ENCODE measurements at places on chromosomes 4 and X. TPM values are rescaled to one million over a fixed set of nuclear protein-coding genes. Genes with fewer than 3 reads are reported as not detected.

Gene TEX11
- not detected for total RNA-seq

DNA sequence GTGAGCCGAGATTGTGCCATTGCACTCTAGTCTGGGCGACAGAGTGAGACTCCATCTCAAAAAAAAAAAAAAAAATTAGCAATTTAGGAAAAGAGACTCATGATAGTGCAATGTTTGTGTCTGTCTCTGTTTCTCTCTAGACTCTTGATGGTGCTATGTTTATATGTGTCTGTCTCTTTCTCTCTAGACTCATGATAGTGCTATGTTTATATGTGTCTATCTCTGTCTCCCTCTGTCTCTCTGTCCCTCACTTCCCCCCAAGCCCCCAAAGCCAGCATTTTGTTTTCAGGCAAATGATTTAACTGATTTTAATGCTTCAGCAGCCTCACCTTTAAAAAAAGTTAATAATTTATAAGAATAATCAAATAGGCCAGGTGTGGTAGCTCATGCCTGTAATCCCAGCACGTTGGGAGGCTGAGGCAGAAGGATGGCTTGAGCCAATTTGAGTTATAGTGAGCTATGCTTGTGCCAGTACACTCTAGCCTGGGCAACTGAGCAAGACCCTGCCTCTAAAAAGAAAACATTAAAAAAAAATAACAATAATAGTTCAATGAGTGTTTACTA, 6.9 kb downstream of the MOB1B start:
- DNase-seq: no peak

Gene FAM47A
- not detected for total RNA-seq

Gene UBE2D3
- 316 TPM for total RNA-seq

- DNase-seq: no peak
These were observed 80.5 kb downstream of the MID1IP1 start for GRCh38 chrX:38881727-38882126.

DNA sequence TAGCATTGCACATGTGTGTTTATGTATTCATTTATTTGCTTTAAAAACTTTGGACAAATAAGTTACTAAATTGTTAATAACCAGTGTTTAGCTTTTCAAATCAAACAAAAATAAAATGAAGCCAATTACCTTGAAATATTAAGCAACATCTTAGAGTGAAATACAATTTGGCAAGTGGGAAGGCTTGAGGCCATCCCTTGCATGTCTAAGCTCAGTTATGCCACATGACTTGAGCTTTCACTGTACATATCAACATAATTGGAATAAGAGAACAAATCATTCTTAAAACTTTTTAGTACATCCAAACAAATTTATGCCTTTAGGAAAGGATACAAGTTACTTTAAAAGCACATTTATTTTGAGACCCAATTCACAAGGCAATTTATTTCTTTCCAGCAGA, 640.6 kb downstream of the SPRY1 start:
- DNase-seq: no peak

Gene SMIM10
- 4.5 TPM for total RNA-seq

- DNase-seq: no peak
These were observed 184.7 kb upstream of the ETNPPL start for GRCh38 chr4:108947526-108947925.

Gene EDA2R
- 1.2 TPM for total RNA-seq

- DNase-seq: peak; percentile 69
These were observed 23.0 kb downstream of the HMX1 start for GRCh38 chr4:8848507-8849265.

Gene LIMCH1
- 113 TPM for total RNA-seq

DNA sequence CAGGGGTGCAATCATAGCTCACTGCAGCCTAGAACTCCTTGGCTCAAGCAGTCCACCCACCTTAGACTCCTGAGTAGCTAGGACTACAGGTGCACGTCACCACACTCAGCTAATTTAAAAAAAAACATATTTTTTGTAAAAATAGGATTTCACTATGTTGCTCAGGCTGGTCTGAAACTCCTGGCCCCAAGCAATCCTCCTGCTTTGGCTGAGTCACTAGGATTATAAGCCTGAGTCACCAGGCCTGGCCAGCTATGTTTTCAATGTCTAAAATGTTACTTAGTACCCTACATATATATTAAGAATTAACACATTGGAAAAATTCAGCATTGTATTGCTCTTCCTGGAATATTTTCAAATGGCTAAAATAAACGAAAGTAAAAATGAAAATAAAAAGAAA, 37.5 kb downstream of the PNPLA4 start:
- DNase-seq: no peak

Gene SRPX2
- total RNA-seq: 224 TPM

Gene PLAC8
- 9.5 TPM for total RNA-seq

GRCh38 chrX:39556056-39556455, 541.7 kb downstream of the BCOR start:
- no peak for DNase-seq

Gene PPEF2
- not detected for total RNA-seq

DNA sequence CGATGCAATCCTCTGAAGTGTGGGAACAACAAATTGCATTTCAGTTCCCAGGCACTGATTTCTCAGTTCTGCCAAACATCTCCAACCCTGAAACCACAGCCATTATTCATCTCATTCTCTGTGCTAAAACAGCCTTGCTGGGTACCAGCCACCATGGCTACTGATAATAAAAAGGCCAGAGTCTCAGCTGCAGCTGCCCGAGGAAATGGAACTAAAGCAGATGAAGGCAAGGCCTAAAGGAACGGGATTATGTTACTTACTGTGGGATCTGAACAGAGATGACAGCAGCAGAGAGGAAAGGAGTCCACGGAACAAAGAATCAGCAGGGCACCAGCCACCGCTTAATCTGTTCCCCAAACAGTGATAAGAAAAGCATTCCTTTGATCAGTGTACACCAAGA, 155.7 kb downstream of the PAPSS1 start:
- no peak for DNase-seq

Gene C4orf33
- total RNA-seq: 5.5 TPM

GRCh38 chr4:78922207-78922606, 17.0 kb downstream of the PAQR3 start:
- DNase-seq: no peak

- DNase-seq: no peak
These were observed 109.0 kb downstream of the ENOX2 start for GRCh38 chrX:130793975-130794374.

DNA sequence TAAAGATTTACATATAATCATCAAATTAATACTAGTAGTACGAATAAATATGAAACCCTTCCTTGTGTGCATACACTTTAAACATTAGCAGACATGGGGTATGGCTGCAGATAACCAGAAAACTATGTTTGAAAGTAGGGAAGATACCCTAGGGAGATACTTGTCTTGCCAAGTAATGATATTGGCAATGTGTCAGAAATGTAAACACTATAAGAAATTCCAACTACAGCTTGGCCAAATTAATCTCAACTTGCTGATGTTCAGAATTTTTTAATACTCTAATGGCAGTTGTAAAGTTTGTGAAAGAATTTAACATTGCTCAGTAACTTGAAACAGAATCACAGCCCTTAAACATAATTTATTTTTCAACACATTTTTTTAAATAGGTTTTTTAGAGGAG, 27.4 kb upstream of the HPGD start:
- DNase-seq: no peak

- no peak for DNase-seq
These were observed 49.2 kb downstream of the SEL1L3 start for GRCh38 chr4:25813448-25814106.

Gene RHOH
- 3.9 TPM for total RNA-seq

Gene TEC
- 5.4 TPM for total RNA-seq

DNA sequence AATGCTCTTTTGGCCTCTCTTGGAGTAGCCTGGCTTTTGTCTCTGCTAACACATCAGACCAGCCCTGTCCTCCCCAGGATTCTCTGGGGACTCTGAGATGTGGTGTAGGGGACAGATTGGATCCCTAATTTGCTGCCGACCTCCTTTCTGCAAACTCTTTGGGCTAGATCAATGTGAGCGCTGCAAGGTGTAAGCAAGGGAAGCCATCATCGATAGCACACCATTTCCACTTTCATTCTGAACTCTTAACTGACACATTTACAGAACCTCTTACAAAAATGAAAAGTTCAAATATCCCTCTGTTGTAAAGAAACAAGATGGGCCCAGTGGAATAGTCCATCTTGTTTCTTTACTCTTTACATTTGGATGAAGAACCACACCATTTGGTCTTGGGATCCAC, 46.6 kb downstream of the PGRMC2 start:
- DNase-seq: no peak

DNA sequence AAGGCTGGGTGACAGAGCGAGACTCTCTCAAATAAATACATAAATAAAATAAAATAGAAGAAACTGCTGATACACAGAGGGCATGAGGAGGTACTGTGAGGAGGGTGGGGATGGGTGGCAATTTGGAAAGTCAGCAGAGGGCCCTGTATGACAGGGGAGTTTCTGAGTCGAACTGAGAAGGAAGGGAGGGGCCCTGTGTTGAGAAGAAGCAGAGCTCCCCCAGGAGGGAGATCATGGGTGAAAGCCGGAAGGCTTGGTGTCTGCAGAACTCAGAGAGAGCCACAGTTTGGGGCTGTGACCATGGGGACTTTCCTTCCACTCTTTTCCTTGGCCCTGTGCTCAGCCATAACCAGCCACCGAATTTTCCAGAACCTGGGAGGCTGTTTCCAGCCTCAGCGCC, 24.8 kb upstream of the AFAP1 start:
- DNase-seq: no peak

GRCh38 chr4:64539234-64539849, 130.1 kb upstream of the TECRL start:
- DNase-seq: no peak

Gene TCP11X2
- total RNA-seq: not detected

Gene CUL4B
- 35.9 TPM for total RNA-seq

DNA sequence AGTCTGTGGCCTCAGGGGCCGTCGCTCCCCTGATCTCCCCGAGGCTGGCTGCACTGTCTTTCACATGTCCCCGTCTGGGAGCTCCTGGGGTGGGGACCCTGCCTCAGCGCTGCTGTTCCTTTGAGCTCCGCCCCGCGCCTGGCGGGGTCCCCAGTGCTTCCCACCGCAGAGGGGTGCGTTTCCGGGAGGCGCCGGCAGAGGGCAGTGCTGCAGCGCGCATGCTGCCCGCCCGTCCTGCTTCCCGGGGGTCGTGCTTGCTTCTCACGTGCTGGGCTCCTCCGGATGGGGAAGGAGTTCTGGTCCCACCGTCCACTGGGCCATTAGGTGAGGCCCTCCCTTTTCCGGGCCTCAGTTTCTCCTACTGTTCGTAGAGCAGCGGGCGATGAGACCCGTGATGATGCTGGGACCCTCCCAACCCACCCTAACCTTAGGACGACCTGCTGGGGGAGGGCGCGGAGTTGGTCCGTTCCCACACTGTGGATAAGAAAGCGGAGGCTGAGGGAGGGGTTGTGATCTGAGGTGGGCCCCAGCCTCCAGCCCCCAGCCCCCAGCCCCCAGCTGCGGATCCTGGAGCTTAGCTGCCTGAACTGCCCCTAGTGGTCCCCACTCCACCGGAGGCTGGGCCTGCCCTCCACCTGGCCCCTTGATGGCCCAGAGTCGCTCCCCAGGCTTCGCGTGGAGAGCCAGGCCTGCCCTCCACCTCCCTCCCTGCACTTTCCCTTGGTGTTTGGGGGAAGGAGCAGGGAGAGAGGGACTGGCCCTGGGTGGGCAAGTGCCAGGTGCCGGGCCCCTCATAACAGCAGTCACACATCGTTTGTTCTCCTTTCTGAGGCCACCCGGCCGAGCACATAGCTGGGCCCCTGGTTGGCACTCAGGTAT, 15.3 kb downstream of the CPZ start:
- DNase-seq: no peak

DNA sequence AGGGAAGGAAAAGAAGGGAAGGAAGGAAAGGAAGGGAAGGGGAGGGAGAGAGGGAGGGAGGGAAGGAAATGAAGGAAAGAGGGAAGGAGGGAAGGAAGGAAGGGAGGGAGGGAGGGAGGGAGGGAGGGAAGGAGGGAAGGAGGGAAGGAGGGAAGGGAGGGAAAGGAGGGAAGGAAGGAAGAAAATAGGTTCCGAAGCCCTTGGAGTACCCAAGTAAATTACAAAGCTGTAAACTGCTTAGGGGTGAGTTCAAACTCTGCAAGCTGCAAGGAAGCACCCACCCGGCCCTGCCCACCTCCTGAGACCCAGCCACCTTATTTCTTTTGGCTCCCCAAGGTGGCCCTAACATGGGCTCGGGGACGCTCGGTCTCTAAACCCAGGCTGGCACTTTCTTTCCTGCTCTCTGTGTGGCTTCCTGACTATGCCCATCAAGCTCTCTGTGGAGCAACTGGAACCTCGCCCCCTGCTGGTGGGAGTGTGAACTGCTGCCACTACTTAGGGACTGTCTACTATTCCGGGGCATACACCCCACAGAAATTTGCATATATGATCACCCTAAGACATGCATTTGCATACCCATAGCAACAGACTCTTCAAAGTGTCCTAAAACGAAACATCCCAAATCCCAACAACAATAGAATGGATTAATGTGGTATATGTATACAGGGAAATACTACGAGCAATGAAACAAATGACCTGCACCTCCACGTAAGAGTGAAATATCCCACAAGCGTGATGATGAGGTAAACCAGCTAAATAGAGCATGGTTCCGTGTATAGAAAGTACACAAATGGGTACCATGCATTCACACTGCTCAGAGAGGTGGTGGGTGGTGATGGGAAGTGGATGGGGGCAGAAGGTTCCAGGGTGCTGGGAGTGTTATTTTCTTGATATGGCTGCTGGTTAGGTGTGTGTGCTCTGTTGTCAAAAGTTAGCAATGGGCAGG, 151.7 kb upstream of the TBL1X start:
- DNase-seq: no peak

DNA sequence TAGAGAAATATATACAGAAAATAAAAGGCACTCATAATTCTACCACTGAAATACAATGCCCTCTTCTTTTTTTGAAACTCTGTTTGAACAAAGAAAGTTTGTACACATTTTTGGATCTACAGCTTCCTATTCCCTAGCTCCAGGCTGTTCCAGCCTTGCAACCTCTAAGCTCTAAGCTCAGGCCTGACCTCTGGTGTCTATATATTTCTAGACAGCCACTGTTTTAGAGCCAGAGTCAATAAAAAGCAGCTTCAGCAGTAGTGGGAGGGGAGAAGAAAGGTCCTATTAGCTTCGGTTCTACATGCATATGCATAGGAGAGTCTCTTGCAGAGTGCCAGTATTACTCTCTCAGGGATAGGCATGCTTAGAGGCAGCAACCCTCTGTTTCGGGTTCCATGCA, 39.7 kb downstream of the CLDN2 start:
- DNase-seq: no peak

GRCh38 chr4:173446416-173446815, 47.5 kb upstream of the SCRG1 start:
- DNase-seq: no peak

DNA sequence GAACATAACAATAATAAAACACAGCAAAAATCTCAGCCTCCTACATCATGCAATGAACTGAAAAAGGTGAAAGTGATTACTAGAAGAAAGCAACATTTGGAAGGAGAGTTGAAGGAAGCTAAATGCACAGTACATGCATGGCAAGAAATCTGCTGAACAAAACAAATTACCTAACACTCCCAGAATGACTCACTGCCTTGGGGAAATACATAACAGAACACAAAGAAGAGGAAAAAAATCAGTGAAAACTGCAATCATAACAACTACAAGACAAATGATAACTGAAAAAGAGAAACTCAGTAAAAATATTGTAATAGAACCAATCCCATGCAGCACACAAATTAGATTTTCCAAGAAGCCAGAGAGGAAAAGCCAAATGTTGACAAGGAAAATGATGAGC, 1513.2 kb downstream of the ARAP2 start:
- DNase-seq: no peak

GRCh38 chrX:14964500-14964899, 91.3 kb downstream of the MOSPD2 start:
- no peak for DNase-seq

Data from mesenteric fat pad (tissue), 1 donor.